ENCODE measurements at places on chromosomes 6 and 20.

GRCh38 chr6:131400054-131400778 is 172.8 kb upstream of the ARG1 start:
- no peak for DNase-seq

DNA sequence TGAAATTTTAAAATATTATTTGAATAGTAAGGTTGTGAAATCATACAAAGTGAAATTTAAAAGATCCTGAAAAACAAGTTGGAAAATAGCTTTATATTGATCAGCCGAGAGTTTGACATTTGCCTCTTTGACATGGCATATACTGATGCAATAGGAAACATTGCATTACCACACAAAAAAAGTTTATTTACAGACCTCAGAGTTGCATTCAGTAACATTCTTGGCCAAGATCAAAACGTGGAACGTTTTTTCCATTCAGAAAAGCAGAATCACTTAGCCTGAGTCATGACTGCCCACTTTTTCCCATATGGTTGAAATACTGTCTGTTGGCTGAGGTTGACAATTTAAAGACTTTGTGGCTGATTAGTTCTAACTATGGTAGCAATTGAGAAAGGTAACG is 55.1 kb upstream of the BACH2 start:
- DNase-seq, result no peak

DNA sequence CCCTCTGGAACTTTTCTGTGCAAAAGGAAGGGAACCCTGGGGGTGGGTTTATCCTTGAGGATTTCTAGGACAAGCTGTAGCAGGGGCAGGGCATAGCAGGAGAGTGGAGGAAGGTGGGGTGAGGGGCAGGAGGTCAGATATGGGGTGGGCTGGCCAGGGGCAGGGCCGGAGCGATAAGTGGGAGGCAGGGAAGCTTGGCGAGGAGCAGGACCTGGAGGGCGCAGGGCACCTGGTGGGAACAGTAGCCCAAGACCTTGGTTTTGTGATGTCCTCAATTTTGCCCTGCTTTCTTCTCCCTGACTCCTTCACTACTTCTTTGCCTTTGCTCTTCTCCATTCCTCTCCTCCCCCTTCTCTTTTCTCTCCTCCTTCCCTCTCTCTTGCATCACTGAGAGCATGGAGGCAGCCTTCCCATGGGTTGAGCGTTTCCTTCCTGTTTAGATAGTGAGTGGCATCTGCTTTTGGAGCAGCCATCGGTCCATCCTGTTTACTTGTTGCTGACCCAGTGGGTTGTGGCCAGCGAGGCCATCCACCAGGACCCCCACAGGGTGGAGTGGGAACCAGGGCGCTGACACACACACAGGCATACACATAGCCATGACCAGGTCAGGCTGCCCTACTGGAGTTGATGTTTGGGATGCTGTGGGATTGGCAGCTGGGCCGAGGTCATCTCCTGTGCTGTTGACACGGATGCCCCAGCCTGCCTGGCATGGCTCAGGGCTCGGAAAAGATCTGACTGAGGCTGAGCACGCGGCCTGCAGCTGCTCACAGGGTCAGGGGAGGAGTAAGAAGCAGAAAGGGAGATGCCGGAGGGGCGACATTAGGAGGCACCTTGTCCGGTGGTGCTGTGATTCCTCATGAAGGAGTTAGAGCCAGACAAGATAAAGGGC is 121.0 kb upstream of the RNF24 start:
- DNase-seq, result no peak

DNA sequence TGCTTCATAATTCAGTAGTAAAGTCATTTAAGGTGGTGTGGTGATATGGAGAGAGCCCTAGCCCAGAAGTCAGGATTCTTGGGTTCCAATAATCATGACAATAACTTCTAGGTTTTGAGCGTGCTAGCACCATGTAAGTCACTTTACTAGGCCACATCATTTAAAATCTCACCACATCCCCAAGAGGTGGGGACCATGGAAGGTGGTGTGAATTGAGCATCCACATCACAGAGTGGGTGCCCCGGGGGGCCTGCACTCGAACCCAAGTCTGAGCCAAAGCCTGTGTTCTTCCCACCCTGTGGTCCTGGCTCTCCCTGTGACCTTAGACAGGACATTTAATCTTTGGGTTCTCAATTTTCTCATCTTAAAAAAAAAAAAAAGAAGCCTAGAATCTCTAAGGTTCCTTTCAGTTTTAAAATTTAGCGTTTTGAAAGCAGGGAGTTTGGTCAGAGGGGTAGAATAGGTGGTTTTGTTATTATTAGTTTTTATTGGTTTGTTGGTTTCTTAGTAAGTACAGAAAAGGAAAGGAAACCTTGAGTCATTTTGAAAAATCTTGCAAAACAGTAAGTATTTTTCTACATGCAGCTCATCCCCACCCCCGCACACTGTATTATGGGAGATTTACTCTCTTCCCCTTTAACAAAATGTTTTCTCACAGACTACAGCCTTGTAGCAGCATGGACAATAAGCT is 26.4 kb downstream of the ARMC2 start:
- DNase-seq, result peak; percentile 84

DNA sequence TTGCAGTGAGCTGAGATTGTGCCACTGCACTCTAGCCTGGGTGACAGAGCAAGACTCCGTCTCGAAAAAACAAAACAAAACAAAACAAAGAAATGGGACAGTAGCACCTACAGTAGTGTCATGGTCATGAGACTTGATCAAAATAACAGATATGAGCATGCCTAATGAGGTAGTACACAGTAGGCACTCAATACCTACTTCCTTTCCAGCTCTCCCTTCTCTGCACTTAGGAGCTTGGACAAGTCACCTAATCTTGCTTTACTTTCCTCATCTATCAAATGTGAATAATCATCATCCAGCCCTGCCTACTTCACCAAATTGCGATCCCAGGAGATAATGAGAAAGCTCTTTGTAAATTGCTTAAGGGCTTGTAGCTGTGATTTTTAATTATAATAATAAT is 55.4 kb upstream of the EPB41L1 start:
- DNase-seq, result no peak

DNA sequence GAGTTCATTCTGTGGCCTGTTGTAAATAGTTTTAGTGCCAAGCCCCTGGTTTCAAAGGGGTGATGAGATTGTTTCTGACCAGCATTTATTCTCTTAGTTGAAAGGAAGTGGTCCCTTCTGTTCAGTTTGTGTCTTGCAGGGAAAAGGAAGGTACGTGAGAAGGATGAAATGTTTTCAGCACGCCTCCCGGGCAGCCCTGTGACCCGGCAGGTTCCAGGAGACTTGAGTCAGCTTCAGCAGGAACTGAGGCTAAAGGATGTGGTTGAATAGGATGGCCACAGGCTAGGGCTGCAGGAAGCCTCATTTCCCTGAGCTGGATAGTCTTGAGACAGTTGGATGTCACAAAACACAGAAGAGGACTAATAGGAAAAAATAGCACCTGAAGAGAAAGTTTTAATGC is 132.4 kb upstream of the SYNDIG1 start:
- DNase-seq, result no peak

DNA sequence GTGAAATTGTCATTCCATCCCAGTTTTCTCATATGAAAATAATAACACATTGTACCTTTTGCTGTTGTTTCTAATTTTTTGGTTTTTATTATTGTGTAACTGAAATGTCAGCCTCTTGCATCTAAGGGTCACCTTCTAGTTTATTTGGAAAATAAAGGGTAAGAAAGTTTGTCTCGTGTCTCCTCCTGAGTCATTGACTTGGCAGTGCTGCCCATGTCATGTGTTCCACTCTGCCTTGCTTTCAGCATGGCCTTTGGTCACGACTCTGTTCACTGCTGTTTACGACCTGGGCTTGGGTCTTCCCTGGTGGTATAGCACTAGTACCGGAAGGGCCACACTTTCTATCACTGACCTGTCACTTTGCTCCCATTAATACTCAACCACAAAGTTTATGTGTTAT is 171.4 kb upstream of the RSPO3 start:
- DNase-seq, result no peak

- no peak for DNase-seq
Measured at GRCh38 chr20:11155156-11155756, 481.5 kb upstream of the JAG1 start.

DNA sequence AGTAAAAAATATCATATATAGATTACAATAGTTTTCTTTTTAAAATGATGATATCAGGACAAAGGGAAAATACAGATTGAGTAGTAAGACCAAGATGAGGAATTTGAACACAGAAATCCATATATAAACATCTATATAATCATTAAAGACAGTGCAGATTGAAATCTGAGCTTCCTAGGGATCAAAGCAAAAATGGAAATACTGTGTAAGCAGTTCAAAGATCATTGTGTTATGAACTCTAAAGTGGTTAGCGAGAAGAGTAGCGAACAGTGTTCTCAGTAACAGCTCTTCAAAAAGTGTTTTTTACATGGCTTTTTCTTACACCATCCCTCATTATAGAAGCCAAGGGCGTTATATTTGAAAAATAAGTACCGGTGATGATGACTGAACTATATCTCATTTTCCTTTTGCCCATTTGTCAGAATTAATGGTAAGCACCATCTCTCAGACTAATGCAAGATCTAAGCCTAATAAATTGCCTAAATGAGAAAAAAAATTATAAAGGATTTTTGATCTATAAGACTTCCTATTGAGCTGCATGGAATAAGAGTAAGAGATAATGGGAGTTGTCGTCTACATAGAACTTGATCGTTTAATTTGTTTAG is 226.3 kb downstream of the ZFAND3 start:
- no peak for DNase-seq

DNA sequence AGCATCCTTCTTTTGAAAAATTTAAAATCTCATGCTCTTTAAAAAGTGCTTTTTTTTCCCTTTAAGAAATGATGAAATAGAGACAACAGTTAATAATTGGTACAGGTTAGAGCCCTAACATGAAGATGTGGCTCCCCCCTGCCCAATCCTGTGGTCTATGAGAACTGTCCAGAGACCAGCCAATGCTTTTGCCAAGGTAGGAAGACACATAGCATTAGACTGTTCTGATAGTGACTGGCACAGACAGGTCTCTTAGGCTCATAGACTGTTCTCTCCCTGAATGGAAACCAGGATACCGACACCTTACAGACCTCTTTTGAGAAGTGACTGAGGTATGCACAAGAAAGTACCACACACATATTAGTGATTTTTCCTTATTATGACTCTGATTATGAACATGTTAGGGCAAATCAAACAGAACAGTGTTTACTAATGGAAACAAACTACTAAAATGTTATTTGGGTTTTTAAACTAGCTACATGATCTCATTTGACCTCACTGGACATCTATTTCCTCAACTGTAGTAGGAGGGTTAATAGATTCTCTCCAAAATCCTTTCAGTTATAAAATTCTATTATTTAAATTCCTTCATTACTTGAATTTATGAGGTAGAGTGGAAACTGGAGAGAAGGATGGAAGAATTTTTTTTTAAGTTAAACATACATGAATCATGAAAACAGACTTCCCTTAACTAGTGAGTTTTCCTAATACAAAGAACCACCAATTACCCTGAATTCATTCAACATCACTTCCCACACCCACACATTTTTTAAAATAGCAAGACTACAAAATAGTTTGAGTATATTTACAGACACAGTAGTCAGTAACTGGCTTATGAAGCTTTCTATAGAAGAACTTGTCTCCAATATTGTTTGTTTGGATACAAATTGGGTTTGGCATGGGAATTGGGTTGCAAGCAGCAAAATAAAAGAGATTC is 120.4 kb downstream of the OGFRL1 start:
- no peak for DNase-seq

GRCh38 chr20:57190536-57191264 is 75.7 kb downstream of the BMP7 start:
- no peak for DNase-seq

DNA sequence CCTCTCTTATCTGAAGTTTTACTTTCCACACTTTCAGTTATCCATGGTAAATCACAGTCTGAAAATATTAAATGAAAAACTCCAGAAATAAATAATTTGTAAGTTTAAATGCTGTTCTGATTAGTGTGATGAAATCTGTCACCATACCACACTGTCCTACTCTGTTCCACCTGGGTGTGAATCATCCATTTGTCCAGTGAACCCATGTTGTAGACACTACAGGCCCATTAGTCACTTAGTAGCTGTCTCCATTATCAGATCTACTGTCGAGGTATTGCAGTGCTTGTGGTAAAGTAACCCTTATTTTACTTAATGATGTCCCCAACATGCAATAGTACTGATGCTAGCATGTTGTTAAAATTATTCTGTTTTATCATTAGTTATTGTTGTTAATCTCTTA is 29.2 kb upstream of the MMS22L start:
- no peak for DNase-seq

DNA sequence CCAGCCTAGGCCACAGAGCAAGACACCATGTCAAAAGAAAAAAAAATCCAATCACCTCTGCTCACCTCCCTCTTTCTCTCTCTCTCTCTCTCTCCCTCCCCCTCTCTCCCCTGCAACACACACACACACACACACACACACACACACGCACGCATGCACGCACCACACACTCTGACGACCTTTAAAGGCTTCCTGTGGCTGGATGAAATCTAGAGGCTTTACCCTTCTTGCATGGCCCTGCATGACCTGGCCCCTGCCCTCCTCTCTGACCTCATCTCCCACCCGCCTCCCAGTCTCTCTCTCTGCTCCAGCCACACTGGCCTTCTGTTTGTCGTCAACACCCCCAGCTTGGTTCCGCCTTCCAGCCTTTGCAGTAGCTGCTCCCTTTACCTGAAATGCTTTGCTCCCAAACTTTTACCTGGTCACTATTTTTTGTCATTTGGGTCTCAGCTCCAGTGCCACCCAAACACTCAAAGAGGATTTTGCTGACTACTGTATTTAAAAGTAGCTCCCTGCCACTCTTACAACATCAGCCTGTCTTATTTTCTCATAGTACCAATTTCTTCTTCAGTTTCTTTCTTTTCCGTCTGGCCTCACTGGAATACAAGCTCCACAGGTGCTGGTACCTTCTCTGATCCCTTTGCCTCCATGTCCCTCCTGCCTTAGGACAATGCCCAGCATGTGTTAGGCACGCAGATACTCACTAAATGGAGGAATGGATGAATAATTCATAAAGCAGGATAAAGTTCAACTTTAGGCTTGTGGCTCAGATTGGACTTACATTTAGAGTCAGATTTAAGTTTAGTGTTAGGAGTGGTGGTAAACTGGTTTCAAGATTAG is 4.3 kb upstream of the LTA start:
- DNase-seq, result no peak

GRCh38 chr6:8225113-8225512 is 122.8 kb upstream of the EEF1E1 start:
- no peak for DNase-seq

GRCh38 chr6:39594285-39594684 is 130.9 kb downstream of the KIF6 start:
- DNase-seq, result no peak

GRCh38 chr6:1131285-1132079 is 180.4 kb upstream of the FOXQ1 start:
- DNase-seq, result no peak

- peak; percentile 44 for DNase-seq
Measured at GRCh38 chr6:152859225-152859624, 108.6 kb downstream of the VIP start.

GRCh38 chr6:127291495-127291894 is 24.8 kb downstream of the RNF146 start:
- no peak for DNase-seq

GRCh38 chr6:109179507-109179906 is 84.2 kb downstream of the CEP57L1 start:
- DNase-seq, result no peak

DNA sequence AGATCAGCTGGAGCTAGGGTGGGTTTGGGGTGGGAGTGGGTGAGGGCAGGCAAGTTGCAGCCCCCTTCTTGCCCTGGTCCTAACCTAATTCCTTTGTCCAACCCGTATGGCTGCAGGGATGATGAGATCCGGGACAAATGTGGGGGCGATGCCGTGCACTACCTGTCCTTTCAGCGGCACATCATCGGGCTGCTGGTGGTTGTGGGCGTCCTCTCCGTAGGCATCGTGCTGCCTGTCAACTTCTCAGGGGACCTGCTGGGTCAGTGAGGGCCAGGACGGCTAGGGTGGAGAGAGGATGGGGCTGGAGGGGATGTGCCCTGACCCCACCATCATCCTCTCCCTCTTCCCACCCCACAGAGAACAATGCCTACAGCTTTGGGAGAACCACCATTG is 12.0 kb downstream of the TMEM63B start:
- no peak for DNase-seq
